GM10248 (cell line): ENCODE measurements at places on chromosomes 5 and 9.

DNA sequence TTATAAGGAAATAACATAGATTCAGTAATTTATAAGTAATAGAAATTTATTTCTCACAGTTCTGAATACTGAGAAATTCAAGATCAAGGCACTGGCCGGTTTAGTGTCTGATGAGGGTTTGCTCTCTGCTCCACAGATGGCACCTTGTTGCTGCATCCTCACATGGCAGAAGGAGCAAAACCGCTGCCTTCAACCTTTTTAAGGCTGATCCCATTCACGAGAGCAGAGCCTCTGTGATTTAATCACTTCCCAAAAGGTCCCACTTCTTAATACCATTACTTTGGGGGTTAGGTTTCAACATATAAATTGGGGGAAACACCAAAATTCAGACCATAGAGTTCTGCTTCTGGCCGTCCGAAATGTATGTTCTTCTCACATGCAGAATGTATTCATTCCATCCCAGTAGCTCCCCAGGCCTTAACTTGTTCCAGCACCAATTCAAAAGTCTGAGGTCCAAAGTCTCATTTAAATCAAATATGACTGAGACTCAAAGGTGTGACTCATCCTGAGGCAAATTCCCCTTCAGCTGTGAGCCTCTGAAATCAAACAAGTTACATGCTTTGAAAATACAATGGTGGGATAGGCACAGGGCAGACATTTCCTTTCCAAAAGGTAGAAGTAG is 30.6 kb downstream of the BAAT start:
- no peak for DNase-seq

GRCh38 chr5:9401786-9402472 is 143.9 kb downstream of the SEMA5A start:
- no peak for DNase-seq

DNA sequence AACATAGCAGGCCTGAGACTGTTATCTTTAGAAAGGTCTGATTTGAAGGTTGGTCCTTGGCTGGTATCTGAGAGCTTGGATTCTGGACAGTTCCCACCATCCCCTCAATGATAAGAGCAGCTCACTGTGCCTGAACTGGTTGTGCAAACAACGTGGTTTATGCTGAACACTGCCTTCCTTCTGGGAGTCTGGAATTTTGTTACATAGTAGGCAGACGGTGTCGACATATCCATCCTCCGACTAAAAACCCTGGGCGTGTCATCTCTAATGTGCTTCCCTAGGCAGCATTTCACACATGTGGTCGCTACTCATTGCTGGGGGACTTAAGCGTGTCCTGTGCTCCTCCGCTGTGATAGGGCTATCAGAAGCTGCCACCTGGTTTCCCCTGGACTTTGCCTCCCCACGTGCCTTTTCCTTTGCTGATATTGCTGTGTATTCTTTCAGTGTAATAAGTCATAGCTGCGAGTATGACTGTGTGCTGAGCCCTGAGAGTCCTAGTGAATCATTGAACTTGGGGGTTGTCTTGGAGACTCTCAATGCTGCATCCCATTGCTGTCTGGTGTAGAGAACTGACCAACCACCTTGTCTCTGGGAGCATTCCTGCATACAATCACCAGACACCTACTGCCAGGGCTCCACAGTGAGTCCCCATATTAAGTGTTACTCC is 119.1 kb upstream of the TBC1D2 start:
- no peak for DNase-seq

DNA sequence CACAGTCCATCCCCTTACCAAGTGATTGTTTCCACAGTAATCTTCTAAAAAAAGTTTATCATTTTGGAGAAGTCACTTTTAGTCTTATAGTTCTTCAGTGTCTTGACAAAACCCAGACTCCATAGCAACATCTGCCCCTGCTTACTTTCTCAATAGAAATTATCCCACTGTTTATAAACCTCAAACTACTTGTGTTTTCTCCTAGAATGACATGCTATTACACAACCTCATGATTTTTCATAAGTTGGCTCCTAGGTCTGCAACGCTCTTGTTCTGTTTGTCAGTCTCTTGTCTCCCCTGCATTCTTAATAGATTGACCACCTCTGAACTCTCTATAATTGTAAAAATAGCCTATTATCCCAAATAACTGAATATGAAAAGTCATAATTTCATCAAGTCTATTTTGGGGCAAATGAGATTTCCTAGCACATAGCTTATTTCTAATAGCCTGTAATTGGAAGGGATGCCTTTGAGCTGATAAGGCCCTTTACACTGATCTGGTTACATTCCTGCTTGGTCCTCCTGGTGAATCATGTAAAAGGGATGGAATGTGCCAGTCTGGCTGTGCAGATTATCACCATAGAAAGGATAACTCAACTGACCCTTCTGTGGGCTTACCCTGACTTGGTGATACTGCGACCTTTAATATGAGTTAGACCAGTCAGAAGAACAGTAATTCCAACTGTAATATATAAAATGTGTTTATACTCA is 69.6 kb downstream of the CHSY3 start:
- no peak for DNase-seq

DNA sequence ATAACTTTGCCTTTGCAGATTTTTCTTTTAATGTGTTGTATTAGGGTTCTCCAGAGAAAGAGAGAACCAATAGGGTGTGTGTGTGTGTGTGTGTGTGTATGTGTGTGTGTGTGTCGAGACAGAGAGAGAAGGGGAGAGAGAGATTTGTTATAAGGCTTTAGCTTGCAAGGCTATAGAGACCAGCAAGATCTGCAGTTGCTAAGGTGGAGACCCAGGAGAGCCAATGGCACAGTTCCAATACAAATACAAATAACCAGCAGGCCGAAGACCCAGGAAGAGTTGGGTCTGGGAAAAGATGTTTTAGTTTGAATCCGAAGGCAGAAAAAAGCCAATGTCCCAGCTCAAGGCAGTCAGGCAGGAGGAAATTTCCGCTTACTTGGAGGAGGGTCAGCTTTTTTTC is 23.0 kb downstream of the TMOD1 start:
- no peak for DNase-seq

DNA sequence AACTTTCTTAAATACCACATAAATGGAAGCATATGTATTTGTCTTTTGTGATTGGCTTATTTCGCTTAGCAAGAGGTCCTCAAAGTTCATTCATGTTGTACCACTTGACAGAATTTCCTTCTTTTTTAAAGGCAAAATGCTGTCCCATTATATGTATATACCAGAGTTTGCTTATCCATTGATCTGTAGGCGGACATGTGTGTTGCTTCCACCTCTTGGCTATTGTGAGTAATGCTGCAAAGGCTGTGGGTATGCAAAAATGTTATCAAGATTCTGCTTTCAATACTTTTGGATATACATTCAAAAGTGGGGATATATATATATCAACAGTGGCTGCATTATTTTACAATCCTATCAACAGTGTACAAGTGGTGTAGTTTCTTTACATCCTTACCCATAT is 271.0 kb downstream of the PRR16 start:
- DNase-seq: no peak

- DNase-seq: no peak
Observed at GRCh38 chr5:143245929-143246561, 157.4 kb downstream of the NR3C1 start.

DNA sequence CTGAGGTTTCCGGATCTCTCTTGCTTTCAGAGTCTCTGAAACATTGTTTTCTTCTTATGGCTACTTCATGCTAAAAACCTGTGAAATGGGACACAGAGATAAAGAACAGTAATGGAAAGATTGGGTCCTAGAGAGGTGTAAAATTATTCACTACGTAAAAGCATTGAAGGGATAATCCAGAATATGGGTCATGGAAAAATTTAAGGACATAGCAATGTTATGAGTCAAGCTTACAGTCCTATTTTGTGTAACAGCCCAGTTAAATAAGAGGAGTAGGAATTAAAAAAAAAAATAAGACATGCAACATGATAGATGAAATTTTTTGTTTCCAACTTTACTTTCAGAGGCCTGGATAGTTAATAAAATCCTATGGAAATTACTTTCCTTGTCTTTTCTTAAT is 61.9 kb upstream of the ELL2 start:
- DNase-seq: no peak

- DNase-seq: no peak
Observed at GRCh38 chr9:136719195-136719880, 7.0 kb downstream of the DIPK1B start.

- no peak for DNase-seq
Observed at GRCh38 chr5:148739023-148739422, 84.7 kb upstream of the HTR4 start.

DNA sequence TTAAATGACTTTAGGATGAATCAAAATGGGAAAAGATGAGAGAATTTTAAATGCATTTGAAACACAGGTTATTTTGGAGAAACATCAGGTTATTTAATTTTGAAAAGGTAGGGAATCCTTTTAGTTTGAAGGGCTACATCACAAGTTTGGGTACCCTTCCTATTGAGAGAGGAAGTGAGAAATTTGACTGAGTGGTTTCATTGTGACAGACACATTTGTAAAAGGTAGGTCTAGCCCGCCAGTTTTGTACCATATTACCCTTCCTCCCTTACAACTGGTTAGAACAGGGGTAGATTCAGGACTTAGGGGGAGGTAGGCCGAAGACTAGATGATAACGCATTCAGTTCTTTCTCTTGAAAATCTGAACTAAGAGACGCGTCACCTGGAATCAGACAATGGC is 464.2 kb downstream of the EBF1 start:
- peak; percentile 5 for DNase-seq

- DNase-seq: peak; percentile 48
Observed at GRCh38 chr9:98097836-98098235, 21.2 kb downstream of the TRIM14 start.

DNA sequence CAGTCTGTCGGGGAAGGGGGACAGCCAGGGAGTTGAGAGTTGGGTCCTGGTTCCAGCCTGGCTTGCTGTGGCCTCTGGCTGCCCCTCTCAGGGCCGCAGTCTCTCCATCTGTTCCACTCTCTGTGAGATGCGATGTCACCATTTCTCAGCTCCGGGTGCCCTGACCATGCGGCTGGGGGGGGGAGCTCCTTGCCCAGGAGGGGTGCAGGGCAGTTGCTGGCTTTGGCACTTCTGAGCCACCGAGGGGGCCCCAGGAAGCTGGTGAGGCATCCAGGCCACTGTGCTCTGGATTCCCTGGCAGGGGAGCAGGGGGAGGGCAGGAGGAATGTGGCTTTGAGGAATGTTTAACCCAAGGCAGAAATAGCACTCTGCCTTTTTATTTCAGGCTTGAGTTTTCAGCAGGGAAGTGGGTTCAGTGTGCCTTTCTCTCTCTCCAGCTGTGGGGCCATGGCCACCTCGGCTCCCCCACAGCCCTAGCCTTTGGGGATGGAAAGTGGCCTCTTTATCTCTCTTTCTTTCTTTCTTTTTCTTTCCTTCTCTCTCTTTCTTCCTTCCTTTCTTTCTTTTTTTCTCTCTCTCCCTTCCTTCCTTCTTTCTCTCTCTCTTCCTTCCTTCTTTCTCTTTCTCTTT is 11.0 kb downstream of the NCS1 start:
- DNase-seq: no peak

- no peak for DNase-seq
Observed at GRCh38 chr5:16970826-16971225, 34.7 kb upstream of the MYO10 start.

DNA sequence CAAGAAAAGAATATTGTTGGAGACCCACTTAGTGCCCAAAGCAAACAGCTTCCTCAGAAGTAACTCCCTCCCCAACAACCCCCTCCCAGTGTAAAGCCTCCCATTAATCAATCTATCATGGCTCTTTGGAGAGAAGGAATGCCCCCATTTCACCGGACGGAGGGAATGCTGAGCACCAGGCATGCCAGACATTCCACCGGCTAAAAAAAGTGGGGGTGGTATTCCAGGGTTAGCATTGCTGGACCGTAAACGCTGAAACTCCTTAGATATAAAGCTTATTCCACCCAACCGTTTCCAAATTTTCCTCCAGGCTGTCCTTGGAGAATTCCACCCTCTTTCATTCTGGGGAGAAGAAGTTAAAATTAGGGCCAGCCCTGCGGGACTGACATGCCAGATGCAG is 363 bp upstream of the MAMDC2 start:
- DNase-seq: no peak

DNA sequence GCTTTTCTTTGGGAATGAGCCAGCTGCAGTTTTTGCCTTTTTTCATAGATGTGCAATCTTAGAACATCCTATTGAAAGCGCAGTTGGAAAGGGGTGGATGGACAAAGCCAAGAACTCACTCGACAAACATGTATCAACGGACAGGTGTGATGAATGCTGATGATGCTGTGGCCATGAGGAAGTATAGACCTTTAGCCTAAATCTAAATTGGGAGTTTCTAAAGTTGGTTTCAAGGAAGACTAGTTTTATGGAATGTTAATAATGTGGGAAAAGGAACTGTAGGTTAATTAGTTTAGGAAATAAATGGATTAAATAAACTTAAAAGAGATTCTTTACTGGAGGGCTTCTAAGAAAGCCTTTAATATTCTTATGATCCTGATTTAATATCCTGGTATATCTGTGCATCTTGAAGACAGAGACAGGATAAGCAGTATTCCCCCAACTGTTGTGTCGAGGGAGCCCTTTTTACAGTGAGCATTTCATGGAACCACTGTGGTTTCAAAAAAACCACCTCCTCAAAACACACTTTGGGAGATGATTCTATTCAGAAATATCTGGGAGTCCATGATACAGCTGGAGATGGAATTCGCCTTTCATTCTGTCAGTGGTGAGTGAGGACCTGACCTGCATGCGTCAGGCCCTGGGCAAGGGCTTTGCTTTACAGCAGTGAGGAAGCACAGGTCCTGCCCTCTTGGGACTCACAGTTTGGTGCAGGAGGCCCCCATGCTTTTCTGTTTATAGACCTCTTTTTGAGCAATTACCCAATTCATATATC is 82.6 kb downstream of the AOPEP start:
- no peak for DNase-seq

DNA sequence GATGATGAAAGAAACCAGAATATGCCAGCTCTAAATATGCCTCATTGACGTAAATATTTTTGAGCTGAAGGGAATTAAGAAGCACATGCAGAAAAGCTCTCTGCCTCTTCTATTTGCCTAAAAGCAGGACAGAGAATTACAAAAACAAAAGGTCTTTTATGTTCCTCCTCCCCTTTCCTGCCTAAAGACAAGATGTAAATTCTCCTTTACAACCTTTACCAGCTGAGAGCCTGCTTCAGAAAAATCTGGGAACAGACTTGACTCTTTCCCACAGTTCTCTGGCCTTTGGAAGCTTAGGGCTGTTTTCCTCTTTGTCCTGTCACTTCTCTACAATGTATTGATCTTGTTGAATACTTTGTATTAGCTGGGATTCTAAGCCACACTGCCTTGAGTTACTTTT is 199.7 kb downstream of the TMC1 start:
- no peak for DNase-seq

- DNase-seq: no peak
Observed at GRCh38 chr5:53607886-53608285, 47.4 kb downstream of the NDUFS4 start.

DNA sequence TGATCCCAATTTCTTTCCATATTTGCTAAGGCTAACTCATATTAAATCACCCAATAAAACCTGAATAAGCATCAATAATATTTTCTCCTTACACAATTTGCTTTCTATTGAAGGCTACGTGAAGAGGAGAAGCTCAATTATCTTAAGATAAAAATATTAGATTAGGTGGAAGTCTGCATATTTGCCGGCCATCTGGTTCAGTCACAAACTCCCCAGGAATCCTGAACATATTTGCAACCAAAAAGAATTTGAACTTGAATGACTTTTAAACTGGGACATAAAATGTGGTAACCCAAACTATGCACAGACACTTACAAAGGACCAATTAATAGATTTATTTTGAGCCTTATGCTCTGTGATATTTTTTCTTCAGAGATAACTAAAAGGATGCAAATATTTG is 92.3 kb downstream of the HAPLN1 start:
- no peak for DNase-seq
